Suppressor macrophage treated with lipopolysaccharide for 4 hours (primary cell): ENCODE measurements at places on chromosomes 7 and 10.

- peak; percentile 30 for DNase-seq
Observed at GRCh38 chr10:26269754-26270153, 53.2 kb downstream of the GAD2 start.

DNA sequence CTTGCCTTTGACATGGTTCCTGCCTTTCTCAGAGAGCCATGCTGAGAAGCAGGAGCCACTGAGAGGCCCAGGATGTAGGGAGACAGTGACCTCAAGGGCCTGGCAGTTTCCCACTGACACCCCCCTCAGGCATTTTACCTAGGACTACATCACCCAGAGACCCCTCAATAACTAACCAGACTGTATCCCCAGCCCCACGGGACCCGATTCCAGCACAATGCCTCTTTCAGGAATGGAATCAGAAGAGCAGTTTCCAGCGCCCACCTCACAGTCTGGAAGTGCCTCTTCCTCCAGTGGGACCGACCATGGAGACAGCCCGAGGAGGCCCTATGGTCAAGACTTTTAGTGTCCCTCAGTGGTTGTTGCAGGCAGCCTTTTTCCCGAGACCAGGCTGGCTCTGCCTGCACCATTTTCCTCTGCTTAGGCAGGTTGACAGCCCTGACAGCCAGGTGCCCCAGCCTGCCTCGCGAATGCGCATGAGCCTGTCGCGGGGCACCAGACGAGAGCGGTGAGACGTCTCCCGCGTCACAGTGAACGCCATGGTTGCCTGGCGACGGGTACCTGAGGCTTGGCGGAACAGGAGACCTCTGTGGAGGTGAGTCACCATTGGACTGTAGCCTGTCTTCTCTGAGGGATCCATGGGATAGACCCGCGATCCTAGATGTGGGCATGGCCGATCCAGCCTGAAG is 28.4 kb upstream of the ZNF273 start:
- DNase-seq, result no peak

- no peak for DNase-seq
Observed at GRCh38 chr7:18808026-18808425, 309.4 kb downstream of the TWIST1 start.

DNA sequence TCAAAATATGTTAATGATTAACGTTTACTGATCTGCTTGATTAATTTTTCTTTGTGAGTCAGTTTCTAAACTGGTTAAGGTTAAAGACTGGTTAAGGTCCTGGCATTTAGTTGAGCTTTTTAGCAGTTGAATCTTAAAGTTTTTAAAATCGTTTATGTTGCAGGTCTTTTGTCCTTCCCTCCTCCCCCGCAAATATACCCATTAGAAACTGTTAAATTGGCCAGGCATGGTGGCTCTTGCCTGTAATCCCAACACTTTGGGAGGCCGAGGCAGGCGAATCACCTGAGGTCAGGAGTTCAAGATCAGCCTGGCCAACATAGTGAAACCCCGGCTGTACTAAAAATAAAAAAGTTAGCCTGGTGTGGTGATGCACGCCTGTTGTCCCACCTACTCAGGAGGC is 100.9 kb downstream of the PODXL start:
- DNase-seq, result no peak

DNA sequence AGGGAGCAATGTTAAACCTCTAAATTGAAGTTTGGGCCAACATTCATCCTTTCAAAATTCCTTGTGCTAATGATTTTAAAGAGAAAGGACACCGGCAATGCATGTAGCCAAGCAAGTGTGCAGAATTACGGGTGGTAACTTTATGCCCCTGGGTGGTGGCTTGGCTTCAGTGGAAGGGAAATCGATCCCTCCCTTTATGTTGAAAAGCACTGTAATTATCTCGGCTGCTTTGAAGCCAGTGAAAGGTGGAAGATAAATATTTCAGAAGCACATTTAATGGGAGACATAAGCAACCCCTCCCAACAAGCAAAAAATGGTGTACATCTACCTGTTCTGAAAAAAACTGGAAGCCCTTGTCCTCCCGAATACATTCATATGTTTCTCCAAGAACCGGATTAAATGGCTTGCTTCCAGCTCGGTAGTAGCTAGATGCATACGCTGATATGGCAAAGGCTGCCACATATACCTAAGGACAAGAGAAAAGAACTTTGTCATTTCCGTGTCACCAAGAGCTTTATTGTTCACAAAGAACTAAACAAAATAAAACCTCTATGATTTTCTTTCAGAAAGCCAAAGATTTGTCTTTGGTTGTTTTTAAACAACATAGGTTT is 73.3 kb upstream of the GSDME start:
- DNase-seq, result no peak

DNA sequence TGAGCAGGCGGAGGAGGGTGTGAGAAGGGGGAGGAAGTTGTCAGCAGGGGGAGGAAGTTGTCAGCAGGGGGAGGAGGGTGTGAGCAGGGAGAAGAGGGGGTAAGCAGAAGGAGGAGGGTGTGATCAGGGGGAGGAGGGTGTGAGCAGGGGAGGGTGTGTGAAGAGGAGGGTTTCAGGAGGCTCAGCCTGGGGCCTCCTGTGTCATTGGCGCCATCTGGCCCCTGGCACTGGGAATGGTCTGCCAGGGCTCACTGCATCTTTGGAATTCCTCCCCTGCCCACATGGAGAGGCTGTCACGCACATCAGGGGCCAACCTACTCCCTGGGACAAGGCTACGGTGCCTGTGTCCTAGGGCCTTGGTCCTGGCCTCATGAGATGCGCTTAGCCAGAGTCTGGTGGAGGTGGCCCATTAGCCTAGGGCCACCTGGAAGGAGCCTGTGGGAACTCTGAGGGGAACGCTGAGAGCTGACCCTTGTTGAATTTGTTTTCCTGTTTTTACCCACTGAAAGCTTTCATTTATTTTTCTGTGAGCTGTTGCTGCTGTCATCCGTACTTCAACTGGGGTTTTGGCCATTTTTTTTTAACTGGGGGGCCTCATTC is 18.0 kb downstream of the CAMK2B start:
- DNase-seq, result peak; percentile 19

GRCh38 chr7:1538544-1539180 is 8.2 kb downstream of the MAFK start:
- DNase-seq, result no peak

GRCh38 chr10:108788891-108789290 is 1134.4 kb downstream of the XPNPEP1 start:
- no peak for DNase-seq

DNA sequence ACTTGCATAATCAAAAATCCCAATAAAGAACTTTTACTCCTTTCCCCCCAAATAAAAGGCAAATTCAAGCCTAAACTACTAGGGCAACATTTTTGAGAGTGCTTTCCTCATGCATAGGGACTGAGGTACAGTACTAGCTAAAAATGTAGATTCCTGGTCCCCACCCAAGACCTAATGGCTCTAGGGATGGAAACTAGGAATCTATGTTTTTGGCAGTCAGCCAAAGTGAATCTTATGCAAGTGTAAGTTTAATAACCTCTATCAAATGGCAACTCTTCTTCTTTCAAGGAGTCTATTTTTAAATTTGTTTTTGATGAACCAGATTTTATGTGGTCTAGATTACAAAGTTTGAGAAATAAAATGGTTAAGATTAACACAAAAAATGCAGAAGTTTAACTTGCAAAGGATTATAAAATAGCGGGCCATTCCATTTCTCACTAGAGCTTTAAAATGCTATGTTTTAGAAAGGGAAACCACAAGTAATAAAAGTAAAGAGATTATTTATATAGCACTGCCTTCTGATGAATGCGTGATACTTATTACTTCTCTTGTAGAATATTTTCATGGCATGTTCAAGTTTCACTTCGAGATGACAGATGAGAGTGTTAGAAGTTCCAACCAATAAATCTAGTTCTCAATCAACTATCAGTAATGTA is 70.4 kb upstream of the MDFIC start:
- DNase-seq, result no peak

GRCh38 chr7:131945313-131945911 is 389.0 kb upstream of the PODXL start:
- DNase-seq, result peak; percentile 42

- DNase-seq, result no peak
Observed at GRCh38 chr7:84083846-84084245, 110.7 kb downstream of the SEMA3A start.

- DNase-seq, result no peak
Observed at GRCh38 chr7:140218656-140219055, 41.9 kb upstream of the KDM7A start.

GRCh38 chr10:5310914-5311313 is 53.9 kb upstream of the UCN3 start:
- no peak for DNase-seq

GRCh38 chr7:101377189-101377736 is 14.6 kb downstream of the COL26A1 start:
- DNase-seq, result no peak

DNA sequence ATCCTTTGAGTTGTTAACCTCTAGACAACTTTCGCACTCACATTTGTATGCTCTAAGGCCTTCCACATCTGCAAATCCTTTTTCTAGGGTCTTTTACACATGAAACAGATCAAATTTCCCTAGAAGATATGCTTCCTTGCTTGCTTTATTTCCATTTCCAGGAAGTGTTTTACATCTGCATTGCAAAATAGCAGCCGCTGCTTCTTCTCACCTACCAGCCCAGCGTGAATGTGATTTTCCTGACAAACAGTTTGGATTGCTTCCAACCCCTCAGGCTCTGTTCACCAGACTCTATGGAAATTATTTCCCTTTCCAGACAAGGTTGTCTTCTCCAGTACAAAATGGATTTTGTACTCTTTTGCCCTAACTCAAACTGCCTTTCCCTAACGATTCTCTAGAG is 50.9 kb upstream of the PAPSS2 start:
- DNase-seq, result no peak

GRCh38 chr10:113517901-113518260 is 35.0 kb upstream of the HABP2 start:
- DNase-seq, result no peak

DNA sequence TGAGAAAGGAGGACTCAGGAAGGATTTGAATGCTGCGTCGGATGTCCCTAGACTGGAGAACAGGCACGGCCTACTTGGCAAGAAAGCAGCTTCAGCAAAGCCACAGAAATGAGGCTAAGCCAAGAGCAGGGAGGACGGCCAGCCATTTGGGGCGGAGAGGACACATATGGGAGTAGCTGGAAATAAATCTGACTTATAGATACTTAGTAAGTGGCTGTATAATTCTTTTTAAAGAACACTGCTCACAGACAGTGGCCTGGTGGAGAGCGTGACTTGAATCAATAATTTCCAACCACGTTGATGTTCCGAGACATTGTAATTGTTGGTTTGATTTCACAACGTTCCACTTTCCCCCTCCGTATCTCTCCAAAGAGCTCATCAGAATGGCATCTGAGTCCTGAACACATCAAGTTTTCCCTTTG is 67.7 kb upstream of the JCAD start:
- no peak for DNase-seq

DNA sequence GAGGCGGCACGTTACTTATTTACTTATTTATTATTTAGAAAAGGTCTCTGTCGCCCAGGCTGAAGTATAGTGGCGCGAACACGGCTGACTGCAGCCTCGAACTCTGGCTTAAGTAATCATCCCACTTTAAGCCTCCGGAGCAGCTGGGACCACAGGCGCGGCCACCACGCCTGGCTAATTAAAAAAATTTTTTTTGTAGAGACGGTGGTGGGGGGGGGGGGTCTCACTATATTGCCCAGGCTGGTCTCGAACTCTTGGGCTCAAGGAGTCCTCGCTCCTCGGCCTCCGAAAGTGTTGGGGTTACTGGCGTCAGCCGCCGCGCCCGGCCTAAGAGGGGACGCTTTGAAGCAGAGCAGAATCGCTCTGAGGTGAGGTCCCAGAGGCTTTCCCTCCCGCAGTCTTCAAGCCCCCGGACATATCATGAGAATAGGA is 675 bp upstream of the FRAT2 start:
- DNase-seq, result no peak

- no peak for DNase-seq
Observed at GRCh38 chr7:144769352-144769751, 66.5 kb downstream of the TPK1 start.

GRCh38 chr10:107747851-107748250 is 583.3 kb upstream of the SORCS1 start:
- DNase-seq, result no peak

DNA sequence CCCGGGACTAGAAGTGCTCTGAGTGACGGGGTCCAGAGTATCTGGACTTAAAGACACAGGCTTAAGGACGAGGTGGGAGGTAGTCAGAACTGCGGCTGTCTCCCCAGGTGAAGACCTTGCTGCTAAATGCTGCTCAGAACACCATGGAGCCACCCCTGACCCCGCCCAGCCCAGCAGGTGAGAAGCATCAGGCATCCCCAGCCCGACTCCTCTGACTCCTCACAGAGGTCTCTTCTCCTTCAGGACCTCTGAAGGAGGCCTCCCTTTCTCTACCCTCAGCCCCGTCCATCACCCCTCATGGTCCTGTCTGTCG is 5.8 kb downstream of the NFKB2 start:
- no peak for DNase-seq

DNA sequence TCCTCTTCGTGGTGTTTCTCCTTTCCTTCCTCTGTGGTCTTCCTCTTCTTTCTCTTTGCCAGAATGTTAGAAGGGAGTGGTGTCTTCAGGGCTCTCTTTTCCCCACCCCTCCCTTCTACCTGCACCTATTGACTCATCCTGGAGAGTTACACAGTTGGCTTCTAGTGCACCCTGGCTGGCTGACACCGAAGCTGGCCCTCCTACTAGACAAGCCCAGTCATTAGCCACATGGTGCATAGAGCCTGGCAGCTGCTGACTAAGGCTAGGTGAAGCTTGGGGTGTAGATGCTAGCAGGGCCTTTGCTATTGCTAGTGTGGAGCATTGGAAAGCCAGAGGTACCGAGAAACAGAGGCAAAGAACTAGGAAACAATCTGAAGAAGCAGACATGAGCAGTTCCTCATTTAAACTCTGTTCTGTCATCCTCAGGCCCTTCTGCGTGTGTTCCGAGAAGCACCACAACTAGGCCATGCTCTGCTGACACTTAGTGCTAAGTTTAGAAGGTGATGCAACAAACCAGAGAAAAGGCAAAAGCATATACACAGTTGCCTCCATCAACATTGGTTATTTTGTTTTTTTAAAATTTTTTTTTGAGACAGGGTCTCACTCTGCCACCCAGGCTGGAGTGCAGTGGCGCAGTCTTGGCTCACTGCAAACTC is 213.9 kb downstream of the BAMBI start:
- peak; percentile 66 for DNase-seq

DNA sequence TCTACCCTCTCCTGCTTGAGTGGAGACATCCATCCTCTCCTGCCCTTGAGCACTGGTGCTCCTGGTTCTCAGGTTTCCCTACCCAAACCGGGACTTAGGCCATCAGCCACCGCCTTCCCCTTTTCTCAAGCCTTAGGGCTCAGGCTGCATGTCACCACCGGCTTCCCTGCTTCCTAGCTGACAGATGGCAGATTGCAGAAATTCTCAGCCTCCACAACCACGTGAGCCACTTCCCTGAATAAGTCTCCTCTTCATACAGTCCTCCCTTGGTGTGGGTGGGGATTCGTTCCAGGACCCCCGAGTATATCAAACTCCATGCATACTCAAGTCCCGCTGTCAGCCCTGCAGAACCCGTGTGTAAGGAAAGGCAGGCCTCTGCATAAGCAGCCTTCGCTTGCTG is 203.5 kb upstream of the ZNF32 start:
- no peak for DNase-seq

GRCh38 chr7:132836746-132837145 is 245.1 kb downstream of the CHCHD3 start:
- DNase-seq, result peak; percentile 46
